ENCODE measurements at places on chromosomes 5 and 9. TPM values are rescaled to one million over a fixed set of nuclear protein-coding genes. Genes with fewer than 3 reads are reported as not detected.

The QRFP gene
- total RNA-seq: not detected

The FST gene
- 3.0 TPM for total RNA-seq

The OCLN gene
- 184 TPM for total RNA-seq

The BTNL3 gene
- total RNA-seq: not detected

The KCNT1 gene
- total RNA-seq: 0.21 TPM

The SKP2 gene
- 4.8 TPM for total RNA-seq

The TEX10 gene
- 25.1 TPM for total RNA-seq

The C5orf52 gene
- total RNA-seq: not detected

The ANGPTL2 gene
- 5.9 TPM for total RNA-seq

The ZSWIM6 gene
- total RNA-seq: 11.8 TPM

The ENTREP1 gene
- total RNA-seq: 127 TPM

The PCDHGA1 gene
- 1.1 TPM for total RNA-seq

The PHYHD1 gene
- total RNA-seq: 47.3 TPM

The ZNF483 gene
- 37.1 TPM for total RNA-seq

The ZDHHC12 gene
- total RNA-seq: 45.7 TPM

The C5 gene
- total RNA-seq: 3.2 TPM

The SEMA5A gene
- 3.0 TPM for total RNA-seq

The CMYA5 gene
- total RNA-seq: 19.6 TPM

The PCDHB12 gene
- total RNA-seq: 2.3 TPM

The LAMC3 gene
- 0.81 TPM for total RNA-seq

The KIF4B gene
- total RNA-seq: not detected

The SLC34A3 gene
- total RNA-seq: not detected

The MOB3B gene
- total RNA-seq: 17.3 TPM

The PHF24 gene
- total RNA-seq: 2.1 TPM

The BNIP1 gene
- total RNA-seq: 15.9 TPM

The CNOT8 gene
- 82.7 TPM for total RNA-seq

The SPATA31D4 gene
- total RNA-seq: not detected

The STC2 gene
- total RNA-seq: 10.8 TPM

The IZUMO3 gene
- total RNA-seq: not detected
